Activated naive CD4-positive, alpha-beta T cell (primary cell): ENCODE measurements at places on chromosomes 16 and 17.

GRCh38 chr16:728131-728889, 1.4 kb downstream of the HAGHL start:
- DNase-seq = peak; percentile 30

DNA sequence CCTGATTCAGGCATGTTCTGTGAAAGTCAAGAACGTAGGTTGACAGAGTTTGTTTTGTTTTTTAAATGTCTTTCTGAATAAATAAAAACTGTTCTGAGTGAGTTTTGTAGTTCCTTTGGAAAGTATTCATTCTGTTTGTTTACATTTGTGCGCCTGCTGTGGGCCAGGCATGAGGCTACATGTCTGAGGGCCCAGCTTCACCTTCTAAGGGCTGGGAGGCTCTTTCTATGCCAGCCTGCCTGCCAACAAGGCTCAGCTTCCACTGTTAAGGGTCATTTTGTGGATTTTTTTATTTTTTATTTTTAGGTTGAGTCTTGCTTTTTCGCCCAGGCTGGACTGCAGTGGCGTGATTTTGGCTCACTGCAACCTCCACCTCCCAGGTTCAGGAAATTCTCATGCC, 6.1 kb downstream of the WWOX start:
- no peak for DNase-seq

- DNase-seq = no peak
Observed at GRCh38 chr17:17391668-17392370, 85.0 kb upstream of the MED9 start.

DNA sequence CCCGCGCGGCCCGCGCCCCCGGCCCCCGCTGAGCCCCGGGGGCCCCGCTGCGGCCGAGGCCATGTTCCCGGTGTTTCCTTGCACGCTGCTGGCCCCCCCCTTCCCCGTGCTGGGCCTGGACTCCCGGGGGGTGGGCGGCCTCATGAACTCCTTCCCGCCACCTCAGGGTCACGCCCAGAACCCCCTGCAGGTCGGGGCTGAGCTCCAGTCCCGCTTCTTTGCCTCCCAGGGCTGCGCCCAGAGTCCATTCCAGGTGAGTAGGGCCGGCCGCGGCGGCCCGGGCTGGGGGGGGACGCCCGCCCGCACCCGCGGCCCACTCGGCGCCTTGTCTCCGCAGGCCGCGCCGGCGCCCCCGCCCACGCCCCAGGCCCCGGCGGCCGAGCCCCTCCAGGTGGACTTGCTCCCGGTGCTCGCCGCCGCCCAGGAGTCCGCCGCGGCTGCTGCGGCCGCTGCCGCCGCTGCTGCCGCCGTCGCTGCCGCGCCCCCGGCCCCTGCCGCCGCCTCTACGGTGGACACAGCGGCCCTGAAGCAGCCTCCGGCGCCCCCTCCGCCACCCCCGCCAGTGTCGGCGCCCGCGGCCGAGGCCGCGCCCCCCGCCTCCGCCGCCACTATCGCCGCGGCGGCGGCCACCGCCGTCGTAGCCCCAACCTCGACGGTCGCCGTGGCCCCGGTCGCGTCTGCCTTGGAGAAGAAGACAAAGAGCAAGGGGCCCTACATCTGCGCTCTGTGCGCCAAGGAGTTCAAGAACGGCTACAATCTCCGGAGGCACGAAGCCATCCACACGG, 504 bp downstream of the MAZ start:
- DNase-seq = peak; percentile 21

- DNase-seq = no peak
Observed at GRCh38 chr17:29710891-29711418, 88.2 kb upstream of the CORO6 start.

- DNase-seq = no peak
Observed at GRCh38 chr16:89174877-89175276, 3.3 kb downstream of the CDH15 start.

GRCh38 chr16:67948015-67948414, 4.1 kb upstream of the LCAT start:
- DNase-seq = no peak

GRCh38 chr16:31569360-31569717, 41.6 kb downstream of the AHSP start:
- no peak for DNase-seq

- DNase-seq = no peak
Observed at GRCh38 chr16:3718628-3719027, 1.3 kb upstream of the TRAP1 start.

- DNase-seq = no peak
Observed at GRCh38 chr17:47304186-47304585, 19.6 kb upstream of the EFCAB13 start.

DNA sequence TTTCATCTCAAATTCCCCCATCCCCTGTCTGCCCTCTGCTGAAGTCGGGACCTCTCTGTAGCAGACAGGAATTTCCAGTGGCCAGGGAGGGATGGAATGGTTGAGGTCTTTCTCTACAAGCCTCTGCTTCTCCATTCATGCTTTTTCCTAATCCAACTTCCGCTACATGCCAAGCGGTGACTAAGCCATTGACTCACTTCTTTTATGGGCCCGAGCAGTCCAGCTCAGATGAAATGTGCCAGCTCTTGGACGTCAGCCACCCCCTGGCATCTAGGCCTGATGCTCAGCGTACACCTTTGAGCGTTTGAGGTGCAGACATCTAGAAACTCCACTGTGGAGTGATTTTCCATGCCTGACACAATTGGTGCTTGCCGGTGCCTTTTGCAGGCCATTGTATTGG, 40.7 kb upstream of the GPR139 start:
- no peak for DNase-seq

- no peak for DNase-seq
Observed at GRCh38 chr17:67244431-67245072, 444 bp downstream of the HELZ start.

GRCh38 chr17:46124695-46125592, 68.3 kb downstream of the KANSL1 start:
- DNase-seq = no peak

DNA sequence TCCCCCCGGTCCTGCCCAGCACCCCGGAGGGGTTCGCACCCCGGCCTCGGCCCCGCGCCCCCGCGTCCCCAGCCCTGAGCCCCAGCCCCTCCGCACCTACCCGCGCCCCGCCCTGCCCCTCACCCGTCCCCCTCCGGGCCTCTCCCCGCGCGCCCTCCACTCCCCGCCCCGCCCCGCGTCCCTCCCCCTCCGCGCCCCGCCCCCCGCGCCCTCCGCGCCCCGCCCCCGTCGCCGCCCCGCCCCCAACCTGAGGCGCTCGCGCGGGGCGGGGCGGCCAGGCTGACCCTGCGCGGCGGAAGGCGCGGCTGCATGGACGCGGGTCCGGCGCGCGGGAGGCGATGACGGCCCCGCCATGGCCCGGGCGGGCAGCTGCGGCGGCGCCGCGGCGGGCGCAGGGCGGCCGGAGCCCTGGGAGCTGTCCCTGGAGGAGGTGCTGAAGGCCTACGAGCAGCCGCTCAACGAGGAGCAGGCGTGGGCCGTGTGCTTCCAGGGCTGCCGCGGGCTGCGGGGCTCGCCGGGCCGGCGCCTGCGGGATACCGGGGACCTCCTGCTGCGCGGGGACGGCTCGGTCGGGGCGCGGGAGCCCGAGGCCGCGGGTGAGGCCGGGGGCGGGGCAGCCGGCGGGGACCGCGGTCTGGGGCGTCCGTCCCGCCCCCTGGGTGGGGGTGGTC, at the start of gene SPIRE2:
Gene SPIRE2, plus strand, starts transcription at position 277 of the 671 bp plus-strand sequence. Its CDS starts 76 bp downstream, at position 353.
- DNase-seq = peak; percentile 14

DNA sequence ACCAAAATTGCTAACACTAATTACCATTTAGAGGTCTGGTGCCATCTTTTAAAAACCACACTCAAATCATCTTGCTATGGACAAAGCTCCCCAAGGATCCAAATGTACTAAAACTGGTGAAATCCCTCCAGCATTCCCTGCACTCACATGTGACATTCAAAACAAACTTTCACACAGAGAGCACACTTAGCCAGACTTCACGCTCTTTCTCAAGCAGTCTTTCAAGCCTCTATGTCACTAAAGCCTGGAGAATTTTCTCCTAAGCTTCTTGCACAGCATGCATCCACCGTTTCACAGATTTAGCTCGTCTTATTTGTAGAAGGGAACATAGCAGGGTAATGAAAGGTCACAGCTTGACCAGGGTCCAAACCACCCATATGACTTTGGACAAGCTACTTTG, 19.3 kb downstream of the CMTM3 start:
- no peak for DNase-seq

GRCh38 chr17:14434506-14434905, 133.6 kb downstream of the HS3ST3B1 start:
- DNase-seq = no peak

- no peak for DNase-seq
Observed at GRCh38 chr17:82376042-82376730, 4.6 kb downstream of the UTS2R start.

GRCh38 chr17:72104164-72104862, 16.5 kb upstream of the SOX9 start:
- DNase-seq = no peak

- no peak for DNase-seq
Observed at GRCh38 chr16:72937916-72938794, 109.8 kb downstream of the ZFHX3 start.

GRCh38 chr17:28748852-28749515, 5.2 kb downstream of the TRAF4 start:
- no peak for DNase-seq

GRCh38 chr17:56830726-56831368, 2.9 kb downstream of the C17orf67 start:
- DNase-seq = no peak

DNA sequence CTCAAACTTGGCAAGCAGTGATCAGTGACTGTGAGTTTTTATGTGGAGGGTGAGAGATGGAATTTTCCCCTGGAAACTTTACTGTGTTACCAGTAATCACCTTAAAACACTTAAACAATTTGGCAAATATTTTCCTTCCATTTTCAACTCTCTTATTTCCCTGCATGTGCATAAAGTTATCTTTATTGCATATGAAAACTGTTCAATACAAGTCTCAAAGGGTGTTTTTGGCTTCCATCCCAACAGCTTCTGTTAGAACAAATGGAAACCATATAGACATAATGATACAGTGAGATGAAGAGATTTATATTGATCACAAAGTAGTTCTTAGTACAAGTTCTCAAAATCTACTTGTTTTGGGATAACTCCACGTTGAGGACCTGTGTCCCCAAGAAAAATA, 36.4 kb upstream of the TANGO6 start:
- DNase-seq = no peak

- DNase-seq = no peak
Observed at GRCh38 chr17:82548681-82549303, 29.3 kb downstream of the FOXK2 start.

DNA sequence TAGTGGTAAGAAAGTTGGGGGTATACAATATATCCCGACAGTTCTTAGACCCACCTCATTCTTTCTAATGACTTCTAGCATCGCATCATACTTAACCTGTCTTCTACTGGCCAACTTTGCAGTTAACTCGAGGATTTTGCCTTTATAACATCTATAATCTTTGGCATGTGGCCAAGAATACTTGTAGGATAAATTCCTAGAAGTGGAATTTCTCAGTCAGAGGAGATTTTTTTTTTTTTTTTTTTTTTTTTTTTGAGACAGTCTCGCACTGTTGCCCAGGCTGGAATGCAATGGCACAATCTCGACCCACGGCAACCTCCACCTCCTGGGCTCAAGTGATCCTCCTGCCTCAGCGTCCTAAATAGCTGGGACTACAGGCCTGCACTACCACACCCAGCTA, 253.5 kb downstream of the MRTFB start:
- no peak for DNase-seq

- no peak for DNase-seq
Observed at GRCh38 chr17:80730739-80731138, 186.1 kb downstream of the RPTOR start.

DNA sequence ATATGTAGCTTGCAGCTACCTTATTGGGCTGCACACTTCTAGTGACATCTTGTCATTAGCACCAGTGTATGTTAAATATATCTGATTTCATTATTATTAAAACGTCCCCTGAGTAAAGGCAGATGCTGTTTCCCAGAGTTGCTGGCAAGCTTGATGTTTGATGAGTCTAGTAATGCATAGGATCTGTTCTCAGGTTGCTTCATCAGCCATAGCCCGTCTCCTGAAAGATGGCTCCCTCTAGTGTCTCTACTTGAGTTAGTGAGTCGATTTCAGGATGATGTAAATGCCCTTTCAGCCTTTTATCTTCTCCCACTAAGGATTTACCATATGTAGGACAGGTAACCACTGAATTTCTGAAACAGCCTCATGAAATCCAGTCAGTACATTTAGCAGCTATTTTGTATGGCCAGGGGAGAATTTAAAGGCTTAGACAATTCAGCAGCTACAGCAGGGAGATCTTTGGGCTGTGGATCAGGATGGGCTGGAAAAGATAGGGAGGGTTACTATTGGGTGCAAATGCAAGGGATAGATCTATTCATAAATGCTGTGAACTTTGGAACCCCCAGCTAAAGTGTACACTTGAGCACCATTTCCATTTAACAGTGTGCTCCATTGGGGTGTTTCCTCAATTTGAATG, 376.3 kb downstream of the CNTNAP4 start:
- DNase-seq = no peak
